Motor neuron (in vitro differentiated cells): ENCODE measurements at places on chromosomes 2 and 18.

DNA sequence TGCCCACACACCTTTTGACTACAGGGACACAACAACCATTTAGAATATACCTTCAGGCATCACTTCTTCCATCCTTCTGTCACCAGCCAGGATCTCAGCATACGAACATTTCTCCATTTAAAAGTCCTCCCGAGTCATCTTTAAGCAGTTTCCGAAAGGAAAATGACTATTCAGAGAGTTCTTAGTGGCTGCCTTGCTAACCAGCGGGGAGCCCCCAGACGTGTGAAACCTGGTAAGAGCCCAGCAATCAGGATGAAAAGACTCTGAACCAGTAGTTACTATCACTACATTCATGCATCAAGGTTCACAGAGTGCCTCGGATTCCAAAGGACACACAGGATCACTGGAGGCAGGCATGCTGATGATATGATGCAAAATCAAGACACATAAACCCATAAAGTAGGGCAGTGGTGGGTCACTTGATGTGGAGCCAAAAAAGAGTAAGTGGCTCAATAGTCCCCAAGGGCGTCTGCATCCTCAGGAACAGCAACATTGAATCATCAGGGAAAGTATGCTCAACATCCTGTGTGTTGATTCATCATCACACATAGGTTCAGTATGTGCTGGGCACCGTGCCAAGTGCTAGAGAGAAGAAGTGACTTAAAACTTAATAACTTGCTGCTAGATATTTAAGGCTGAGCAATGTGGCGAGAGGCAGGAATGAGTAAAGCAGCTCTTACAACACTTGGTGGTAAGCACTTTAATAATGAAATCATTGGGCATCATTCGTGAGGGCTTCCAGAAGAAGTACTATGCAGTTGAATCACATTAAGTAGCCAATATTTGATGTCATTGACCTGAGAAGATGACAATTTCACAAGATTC, 4.4 kb downstream of the CCL20 start:
- peak; percentile 84 for ATAC-seq

GRCh38 chr18:51479736-51480135, 282.3 kb upstream of the MEX3C start:
- ATAC-seq: no peak

- no peak for ATAC-seq
Measured at GRCh38 chr2:238082151-238082550, 18.0 kb upstream of the ESPNL start.

DNA sequence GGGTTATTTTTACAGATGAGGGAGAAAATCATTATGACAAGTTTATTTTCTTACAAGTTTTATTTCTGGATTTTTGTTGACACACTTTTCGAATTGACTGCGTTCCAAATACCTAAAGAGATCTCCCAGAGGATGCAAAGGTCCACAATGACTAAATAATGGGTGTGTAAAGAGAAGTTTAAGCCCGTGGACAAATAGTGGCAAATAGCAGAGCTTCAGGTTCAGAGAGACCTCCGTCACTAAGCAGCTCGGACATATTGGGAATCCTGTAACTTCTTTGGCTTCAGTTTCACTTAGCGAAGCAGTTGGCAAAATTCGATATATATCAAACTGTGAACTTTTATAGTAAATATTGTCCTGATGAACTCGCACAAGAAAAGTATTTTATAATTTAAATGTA, 270.5 kb upstream of the KCNJ3 start:
- ATAC-seq: no peak
